ENCODE measurements at places on chromosomes 7 and 10. TPM values are rescaled to one million over a fixed set of nuclear protein-coding genes. Genes with fewer than 3 reads are reported as not detected.
A peak's percentile ranks its signal among the peaks of the same experiment; 100 is the strongest.

DNA sequence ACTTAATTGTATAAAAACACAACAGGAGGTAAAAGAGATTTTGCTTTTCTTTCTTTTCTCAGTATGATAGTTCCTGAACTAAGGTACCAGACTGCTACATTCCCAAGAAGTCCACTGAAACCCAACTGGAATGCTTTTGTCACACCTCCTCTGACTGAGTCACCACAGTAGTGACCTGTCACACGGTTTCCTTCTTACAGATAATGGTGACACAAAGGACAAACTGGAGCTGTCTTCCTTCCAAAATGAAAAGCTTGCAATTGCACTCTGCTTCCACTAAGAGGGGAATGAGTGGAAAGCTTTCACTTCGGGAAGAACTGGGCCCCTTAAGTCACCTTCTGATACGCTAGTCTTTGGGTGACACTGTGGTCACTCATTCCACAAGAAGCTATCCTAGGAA, 122.2 kb downstream of the KMT2E start:
- no peak for DNase-seq

GRCh38 chr7:142501434-142501833, 243.6 kb upstream of the PRSS58 start:
- DNase-seq: no peak

- DNase-seq: no peak
These were observed 88.5 kb downstream of the AVL9 start for GRCh38 chr7:32583791-32584190.

DNA sequence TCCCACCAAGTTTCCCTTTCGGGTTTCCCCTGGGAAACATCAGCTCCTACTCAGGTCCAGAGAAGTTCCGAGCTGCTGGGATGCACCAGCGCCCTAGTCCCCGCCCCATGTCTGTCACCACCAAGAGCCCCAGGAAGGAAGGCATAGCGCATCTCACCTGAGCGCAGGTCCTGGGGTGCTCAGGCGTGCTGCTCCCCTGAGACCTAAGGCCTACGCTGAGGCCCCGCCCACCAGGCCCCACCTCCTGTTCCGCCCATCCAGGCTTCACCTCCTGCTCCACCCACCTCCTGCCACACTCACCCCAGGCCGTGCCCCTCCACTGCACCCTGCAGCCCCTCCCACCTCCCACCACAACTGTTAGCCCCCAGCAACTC, 1.2 kb upstream of the TFR2 start:
- DNase-seq: no peak

DNA sequence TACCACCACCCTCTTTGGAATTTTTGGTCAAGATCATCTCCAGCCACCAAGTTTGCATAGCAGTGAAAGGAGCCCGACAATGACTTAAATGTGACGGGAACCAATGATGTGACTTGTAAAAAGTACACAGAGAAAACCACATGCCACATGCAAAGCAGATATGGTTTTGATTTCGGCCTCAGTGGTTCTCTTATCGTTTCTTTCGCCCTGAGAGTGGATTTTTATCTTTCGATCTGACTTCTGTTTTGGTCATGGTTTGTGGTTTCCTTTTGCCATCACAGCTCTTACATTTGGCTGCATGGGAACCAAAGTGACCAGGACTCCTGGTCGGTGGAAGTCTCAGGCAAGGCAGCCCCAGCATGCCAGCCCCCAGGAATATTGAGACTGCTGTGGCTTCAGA, 31.5 kb downstream of the TCF7L2 start:
- no peak for DNase-seq

DNA sequence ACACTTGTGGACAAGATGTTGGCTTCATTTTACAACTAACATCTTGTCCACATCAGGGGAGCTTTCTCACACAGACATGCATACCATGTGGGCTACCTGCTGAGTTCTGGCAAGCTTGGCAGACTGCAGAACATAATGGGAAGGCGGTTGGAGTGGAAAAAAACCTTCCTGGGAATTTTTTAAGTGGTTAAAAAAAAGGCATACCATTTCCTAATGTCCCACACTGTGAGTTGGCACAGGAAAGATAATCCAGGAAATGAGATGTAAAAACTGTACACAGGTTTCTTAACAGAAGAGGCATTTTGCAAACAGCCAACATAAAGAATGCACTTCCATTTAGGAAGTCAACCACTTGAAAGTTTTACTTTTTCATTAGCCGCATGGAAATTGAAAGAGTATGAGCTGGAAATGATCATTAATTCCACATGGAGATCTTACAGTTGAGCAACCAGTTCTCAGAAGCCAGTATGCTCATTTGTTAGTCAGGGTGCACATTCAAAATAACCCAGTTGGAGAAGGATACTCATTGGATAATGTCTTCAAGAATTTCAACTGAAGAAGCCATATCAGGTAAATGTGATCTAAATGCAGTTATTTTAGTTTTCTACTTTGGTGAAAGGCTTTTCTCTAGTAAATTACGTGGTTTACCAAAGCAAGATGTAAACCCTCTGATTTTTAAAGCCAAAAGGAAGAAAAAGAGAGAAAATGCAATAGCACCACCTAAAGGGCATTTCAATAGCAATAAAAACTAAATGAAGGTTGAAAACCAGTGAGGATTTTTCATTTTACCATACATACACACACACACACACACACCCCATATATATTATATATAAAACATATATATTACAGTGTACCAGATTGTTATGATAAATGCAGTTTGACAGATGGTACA, 194.0 kb downstream of the TAX1BP1 start:
- no peak for DNase-seq

DNA sequence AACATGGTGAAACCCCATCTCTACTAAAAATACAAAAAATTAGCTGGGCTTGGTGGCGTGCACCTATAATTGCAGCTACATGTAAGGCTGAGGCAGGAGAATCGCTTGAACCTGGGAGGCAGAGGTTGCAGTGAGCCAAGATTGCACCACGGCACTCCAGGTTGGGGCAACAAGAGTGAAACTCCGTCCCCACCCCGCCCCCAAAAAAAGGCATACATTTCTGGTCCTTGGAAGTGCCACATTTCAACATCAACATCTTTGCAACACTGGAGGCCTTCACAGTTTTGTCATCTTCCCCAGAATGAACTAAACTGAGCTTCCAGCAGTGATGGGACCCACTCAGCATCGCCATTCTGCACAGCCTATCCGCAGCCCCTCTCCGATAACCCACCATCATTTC, 36.6 kb downstream of the FAM53B start:
- DNase-seq: no peak

- no peak for DNase-seq
These were observed 252.6 kb downstream of the DOCK4 start for GRCh38 chr7:111953611-111954010.

DNA sequence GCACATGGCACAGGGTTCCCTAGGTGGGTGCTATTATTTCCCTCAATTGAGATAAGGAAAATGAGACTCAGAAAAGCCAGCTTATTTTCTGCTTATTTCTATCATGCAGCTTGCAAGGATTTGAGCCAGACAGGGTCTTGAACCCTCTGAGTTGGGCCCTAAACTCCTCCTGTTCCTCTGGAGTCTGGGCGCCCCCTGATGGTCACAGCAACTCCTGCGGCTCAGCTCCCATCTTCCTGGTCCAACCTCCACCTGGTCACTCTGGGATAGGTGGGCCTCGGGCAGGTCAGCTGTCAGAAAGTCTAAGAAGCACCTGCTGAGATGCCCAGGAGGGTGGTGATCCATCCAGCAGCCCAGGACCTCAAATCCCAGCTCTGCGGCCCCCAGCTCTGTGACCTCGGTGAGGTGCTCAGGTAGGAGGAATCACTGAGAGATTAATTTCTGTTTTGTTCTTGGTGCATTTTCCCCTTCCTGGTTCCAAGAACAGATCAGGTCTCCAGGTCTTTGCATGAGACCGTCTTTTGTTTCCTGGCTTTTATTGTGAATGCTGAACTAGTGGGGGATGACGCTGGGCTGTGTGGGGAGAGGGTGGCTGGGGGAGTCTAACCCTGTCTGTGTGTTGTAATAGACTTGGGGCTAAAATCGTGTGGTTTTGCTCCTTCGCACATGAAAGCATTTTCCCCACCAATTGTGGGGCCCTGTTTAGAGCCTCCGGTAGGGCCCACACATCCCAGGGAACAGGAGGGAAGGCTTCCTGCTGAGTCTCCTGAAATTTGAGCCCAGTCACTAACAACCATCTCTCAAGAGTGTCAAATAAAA, 32.8 kb downstream of the TMEM130 start:
- no peak for DNase-seq

DNA sequence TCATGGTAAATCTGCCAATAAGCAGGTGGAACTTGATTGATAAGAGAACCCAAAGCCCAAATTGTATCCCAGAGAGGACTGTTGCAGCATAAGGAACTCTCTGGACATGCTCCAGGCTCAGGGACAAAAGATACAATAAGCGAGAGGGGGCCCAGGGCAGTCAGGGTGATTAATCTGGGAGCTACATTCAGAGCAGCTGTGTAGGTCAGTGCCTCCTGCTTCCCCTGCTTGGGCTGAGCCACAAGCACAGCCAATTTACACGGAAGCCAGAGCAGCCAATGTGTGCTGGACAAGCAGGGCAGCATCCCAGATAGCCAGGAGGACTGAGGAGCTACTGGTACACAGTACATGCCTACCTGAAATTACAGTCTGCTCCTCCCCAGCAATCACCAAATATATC, 24.2 kb downstream of the MYPN start:
- no peak for DNase-seq

GRCh38 chr10:102281102-102281487, 35.8 kb downstream of the GBF1 start:
- no peak for DNase-seq

GRCh38 chr10:110502851-110503301, 5.2 kb downstream of the DUSP5 start:
- no peak for DNase-seq

GRCh38 chr7:114989531-114989930, 67.6 kb downstream of the MDFIC start:
- no peak for DNase-seq

DNA sequence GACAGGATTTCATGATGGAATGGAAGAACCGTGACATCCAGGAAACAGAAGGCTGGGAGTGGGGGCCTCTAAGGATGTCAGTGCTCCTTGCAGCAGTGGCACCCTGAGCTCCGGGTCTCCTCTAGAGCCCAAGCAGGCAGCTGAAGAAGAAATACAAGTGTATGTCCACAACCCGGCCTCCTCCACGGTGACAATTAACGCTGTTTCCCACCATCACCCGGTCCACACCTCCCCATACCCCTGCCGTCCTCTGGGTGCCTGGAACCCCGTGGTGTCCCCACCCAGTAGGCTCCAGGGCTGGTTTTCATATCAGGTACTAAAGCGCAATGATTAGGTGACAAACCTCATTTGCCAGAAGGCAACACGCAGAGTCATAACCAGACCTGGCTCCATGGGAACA, 30.3 kb downstream of the GRID1 start:
- peak; percentile 71 for DNase-seq

- no peak for DNase-seq
These were observed 39.5 kb downstream of the ERCC6 start for GRCh38 chr10:49499305-49499851.

Gene MSANTD7
- 5.9 TPM for total RNA-seq

Gene TDRD1
- 0.69 TPM for total RNA-seq

Gene TMEM273
- total RNA-seq: 26.1 TPM

Gene ELFN1
- 1.8 TPM for total RNA-seq

Gene CXCL12
- total RNA-seq: 206 TPM

Gene SRGN
- 144 TPM for total RNA-seq

Gene NKX2-3
- not detected for total RNA-seq

Gene PRTFDC1
- 7.2 TPM for total RNA-seq

Gene PLAU
- 34.2 TPM for total RNA-seq

Gene INA
- total RNA-seq: not detected

Gene AGR3
- total RNA-seq: not detected

Gene NXPH1
- not detected for total RNA-seq

Gene C10orf53
- not detected for total RNA-seq

Gene ASAH2B
- total RNA-seq: 3.6 TPM
